Foreskin fibroblast (primary cell): ENCODE measurements at places on chromosomes 11 and 22.

DNA sequence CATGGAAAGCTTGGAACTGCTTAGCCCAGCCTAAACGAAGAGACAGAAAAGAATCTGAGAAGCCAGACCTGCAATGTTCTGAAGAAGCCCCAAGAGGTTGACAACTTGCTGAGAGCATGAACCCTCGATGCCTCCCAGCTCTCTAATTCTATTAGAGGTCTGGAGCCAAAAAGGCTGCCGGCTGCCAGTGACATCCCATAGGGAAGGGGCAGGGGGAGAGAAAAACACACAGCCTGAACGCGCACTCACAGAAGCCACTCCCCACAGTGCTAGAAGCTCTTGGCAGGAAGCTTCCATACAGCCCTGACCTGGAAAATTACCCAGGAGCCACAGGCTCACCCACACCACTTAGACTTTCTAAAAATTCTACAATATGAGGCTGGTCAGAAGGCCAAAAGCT lies 18.3 kb downstream of the POLDIP3 start:
- DNase-seq, result no peak

DNA sequence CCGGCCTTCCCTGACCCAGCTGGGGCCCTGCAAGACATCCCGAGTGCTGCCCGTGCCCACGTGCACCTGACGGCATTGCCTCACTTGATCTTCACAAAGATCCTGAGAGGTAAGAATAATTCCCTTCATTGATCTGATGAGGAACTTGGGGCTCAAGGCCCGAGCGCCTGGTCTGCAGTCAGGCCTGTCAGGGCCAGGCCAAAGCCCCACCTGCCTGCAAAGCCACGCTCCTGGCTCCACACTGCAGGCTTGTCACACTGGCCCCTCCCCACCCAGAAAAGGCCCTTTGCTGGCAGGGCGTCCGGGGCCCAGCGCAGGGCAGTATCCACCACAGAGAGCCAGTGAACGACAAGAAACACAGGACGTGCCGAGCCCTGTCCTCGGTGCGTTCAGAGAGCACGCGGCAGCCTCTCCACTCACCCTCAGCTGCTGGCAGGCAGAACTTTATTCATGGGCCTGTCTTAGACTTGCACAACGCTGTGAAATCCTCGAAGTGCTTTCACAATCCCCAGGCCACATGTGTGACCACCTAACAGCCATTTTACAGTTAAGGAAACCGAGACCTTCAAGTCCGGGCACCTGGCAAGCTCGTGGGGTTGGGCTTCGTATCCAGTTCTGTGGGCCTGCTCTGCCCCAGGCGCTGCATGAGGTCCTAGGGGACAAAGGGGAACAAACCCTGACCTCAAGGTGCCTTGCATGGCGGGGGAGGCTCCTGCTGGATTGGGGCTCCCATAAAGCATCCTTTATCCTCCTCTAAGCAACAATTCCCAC lies 14.8 kb downstream of the KIAA0930 start:
- DNase-seq, result peak; percentile 75

DNA sequence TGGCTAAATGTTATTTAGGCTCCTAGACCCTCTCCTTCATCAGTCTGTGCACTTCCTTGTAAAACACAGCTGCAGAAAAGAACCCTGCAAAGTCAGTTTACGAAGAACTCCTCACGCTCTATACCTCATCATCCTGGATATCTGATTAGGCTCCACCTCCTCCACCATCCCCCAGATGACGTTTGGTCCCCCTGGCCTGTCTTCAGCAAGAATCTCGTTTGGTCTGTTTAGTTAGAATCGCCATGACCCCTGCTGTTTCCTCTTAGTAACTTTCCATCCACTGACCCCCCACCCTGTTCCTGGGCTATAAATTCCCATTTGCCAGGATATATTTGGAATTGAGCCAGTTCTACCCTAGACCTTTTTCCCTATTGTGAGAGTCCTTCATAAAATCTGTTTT lies 214.1 kb downstream of the OPCML start:
- DNase-seq, result no peak

DNA sequence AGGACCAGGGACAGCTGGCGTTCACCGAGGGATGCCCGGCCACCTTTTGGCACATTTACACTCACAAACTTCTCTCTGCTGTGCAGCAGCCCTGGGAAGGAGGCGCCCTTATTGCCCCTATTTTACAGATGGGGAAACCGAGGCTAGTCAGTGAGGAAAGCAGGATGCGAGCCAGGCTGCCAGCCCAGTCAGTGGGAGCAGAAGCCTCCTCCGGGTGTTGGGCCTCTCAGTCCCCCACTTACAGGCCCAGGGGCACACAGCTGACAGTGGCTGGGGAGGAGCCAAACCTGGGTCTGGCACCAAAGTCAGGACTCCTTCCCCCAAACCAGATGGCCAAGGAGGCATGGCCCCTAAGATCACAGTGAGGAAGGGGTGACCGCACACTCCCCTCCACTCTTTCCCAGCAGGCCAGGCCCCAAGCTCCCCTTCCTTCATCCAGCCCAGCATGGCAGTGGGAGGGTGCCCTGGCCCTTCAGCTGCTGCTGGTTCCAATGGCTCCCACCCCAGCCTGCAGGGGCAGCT lies 121.4 kb upstream of the ANO1 start:
- DNase-seq, result no peak

DNA sequence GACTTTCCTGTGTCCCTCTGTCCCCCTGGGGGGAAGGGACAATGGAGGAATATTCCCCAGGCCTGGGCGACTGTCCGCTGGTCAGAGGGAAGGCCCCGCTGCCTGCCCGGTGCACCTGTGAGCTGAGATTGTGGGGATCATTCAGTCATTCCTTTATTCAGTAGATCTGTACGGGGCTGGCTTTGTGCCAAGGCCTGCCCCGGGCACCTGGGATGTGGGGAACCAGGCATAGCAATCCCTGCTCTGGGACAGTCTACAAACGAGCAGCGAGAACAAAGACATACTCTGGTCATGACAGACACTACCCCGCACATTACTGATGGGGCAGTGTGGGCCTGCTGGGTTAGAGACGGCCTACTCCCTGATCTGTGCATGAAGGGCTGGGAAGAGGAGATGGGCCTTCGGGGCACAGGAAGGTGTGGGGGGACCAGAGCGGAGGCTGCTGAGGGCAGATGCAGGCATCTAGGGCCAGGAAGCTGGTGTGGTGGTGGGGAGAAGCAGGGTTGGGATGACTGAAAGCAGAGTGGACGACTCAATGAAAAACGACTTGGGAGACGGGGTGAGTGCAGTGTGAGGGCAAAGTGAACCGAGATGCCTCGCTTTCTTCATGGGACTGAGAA lies 1.8 kb upstream of the MYO7A start:
- peak; percentile 21 for DNase-seq

DNA sequence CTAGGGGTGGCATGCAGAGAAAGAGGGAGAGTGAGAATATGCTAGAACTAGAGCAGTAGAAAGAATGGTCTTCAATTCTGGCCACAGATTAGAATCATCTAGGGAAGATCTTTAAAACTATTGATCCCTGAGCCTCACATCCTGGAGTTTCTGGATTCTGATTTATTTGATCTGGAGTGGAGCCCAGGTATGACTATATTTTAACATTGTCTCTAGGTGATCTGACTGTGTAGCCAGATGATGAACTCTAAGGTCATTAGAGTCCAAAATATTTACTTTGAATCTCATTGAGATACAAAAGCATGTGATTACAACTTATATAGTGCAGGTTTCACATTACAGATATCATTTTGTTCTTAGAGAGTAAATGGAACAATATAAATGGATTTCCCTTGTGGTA lies 79.7 kb downstream of the FDX1 start:
- DNase-seq, result no peak

DNA sequence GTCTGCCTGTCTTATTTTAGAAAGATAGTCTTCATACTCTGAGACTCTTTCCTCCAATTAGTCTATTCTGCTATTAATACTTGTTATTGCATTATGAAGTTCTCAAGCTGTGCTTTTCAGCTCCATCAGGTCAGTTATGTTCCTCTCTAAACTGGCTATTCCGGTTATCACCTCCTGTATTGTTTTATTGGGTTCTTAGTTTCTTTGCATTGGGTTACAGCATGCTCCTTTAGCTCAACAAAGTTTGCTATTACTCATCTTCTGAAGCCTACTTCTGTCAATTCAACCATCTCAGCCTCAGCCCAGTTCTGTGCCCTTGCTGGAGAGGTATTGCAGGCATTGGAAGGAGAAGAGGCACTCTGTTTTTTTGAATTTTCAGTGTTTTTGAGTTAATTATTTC lies 21.0 kb upstream of the OR5AK2 start:
- no peak for DNase-seq

GRCh38 chr11:33116535-33116934 lies 44.7 kb downstream of the CSTF3 start:
- no peak for DNase-seq

DNA sequence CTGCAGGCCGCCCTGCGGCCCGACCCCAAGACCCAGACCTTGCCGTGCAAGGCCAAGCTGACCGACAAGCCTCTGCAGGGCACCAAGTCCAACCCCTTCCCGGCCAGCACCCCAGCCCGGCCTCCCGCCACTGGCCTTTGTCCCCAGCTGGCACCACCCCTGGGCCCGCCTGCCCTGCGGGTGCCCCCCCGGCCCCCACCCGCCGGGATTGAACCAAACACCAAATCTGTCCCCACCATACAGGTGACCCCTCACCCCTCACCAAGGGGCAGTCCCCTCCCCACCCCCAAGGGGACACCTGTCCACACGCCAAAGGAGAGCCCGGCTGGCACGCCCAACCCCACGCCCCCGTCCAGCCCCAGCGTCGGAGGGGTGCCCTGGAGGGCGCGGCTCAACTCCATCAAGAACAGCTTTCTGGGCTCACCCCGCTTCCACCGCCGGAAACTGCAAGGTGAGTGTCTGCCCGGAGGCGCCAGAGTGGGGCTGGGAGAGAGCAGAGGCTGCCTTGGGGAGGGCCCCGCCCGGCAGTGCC lies 36.2 kb downstream of the MOB2 start:
- DNase-seq, result no peak

DNA sequence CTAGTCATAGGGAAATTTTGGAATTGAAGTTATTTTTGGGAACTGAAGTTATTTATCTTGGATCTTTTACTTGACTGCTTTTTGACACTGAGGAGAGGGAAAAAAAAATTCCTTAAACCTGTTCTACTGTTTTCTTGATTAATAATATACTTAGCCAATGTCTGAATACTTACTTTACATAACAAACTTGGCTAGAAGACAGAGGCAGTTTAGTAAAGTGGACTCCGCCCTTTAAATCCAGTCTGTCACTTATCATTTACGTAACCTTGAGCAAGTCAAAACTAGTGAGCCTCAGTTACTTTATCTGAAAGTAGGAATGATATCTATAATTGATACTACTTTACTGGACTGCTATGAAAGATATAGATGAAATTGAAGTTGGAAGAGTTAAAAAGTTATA lies 19.5 kb downstream of the CTSC start:
- no peak for DNase-seq

- no peak for DNase-seq
These were observed 56.3 kb upstream of the YPEL1 start for GRCh38 chr22:21791635-21792625.

DNA sequence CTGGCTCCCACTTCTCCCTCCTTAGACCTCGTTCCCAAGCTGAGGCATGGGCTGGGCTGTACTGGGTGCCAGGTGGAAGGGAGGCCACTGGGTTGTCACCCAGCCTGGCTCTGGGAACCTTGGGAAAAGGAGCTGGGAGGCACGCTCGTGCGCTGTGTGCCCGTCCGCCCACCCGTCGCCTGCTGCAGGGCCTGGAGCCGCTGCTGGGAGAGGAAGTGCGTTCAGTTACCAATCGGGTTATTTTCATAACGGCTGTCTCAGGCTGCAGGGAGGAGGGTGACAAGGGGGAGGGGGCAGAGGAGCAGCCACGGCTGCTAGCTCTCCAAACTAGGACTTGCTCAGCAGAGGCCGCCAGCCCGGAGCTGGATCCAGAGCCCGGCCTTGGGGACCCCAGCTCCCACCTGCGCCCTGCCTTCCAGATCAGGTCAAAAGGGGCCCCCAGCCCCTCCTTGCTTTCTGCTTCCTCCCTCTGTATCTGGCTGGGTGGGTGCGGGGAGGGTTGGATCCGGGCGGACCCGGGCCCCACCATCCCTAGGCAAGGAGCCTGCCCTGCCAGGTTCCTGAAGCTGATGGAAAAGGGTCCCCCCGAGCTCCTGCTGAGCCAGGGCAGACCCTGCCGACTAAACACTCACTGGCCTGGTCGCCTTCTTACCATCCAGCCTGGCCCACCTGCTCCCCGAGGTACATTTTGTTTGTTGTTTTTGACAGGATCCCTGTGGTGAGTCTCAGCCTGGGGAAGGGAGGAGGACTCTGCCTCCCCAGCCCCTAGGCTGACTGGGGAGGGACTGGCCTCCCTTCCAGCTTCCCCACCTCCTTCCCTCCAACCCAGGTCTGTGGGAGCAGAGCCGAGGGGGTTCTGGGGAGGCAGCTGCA lies 14.3 kb downstream of the DGKZ start:
- DNase-seq, result peak; percentile 74

GRCh38 chr22:30234786-30235470 lies 11.6 kb downstream of the LIF start:
- DNase-seq, result peak; percentile 72

DNA sequence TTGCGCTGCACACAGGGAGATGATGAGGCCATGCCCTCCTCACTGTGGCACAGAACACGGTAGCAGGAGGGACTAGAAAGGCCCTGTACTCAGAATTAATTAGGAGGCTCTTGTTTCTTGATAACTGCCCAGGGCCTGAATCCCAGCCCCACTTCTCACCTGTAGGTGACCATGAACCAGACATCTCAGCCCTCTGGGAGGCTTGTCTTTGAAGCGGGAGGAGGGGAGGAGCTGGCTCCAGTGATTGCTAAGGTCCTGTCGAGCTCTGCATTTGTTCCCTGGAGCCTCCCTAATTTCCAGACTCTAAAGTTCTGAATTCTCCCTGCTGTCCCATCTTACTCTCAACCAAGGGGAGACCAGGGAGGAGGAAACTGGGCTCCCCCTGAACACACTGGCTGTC lies 19.8 kb upstream of the OAF start:
- no peak for DNase-seq

DNA sequence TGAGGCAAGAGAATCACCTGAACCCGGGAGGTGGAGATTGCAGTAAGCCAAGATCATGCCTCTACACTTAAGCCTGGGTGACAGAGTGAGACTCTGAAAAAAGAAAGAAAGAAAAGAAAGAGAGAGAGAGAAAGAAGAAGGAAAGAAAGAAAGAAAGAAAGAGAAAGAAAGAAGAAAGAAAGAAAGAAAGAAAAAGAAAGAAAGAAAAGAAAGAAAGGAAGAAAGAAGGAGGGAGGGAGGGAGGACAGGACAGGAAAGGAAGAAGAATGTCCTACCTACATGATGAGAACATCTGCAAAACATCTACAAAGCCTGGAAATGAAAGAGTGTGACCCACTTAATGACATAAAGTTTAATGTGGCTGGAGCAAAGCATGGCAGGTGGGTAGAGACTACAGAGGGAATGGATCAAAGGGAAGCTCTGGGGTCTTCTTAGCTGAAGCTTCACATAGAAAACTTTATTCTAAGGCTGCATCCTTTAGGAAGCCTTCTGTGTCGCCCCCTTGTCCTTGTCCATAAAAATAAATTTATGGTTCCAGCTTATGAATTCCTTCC lies 112.3 kb upstream of the ASPHD2 start:
- DNase-seq, result no peak
